ENCODE measurements at places on chromosomes 7 and 10.

DNA sequence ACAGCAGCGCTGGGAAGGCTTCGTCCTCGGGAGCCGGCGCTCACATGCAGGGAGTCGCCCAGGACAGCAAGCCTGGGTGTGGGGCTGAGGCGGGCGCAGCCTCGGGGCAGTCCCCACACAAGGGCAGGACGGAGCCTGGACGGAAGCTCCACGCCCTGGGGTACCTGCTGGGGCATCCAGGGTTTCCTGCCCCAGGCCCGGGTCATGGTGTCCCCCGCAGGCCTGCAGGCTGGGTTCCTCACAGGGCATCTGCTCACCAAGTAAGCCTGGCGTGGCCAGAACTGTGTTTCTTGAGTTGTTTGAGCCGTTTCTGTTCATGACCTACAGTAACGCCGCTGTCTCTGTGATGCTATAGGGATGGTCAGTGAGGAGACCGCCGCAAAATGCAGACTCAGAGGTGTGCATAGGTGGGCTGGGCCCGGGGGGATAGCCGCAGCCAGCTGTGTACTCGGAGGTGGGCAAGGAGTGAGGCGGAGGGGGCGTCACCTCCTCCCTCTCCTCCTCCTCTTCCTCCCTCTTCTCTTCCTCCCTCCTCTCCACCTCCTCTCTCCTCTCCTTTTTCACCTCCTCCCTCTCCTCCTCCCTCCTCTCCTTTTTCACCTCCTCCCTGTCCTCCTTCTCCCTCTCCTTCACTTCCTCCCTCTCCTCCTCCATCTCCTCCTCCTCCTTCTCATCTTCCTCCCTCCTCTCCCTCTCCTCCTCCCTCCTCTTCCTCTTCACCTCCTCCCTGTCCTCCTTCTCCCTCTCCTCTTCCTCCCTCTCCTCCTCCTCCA lies 438.9 kb downstream of the DNAJB6 start:
- DNase-seq = no peak

DNA sequence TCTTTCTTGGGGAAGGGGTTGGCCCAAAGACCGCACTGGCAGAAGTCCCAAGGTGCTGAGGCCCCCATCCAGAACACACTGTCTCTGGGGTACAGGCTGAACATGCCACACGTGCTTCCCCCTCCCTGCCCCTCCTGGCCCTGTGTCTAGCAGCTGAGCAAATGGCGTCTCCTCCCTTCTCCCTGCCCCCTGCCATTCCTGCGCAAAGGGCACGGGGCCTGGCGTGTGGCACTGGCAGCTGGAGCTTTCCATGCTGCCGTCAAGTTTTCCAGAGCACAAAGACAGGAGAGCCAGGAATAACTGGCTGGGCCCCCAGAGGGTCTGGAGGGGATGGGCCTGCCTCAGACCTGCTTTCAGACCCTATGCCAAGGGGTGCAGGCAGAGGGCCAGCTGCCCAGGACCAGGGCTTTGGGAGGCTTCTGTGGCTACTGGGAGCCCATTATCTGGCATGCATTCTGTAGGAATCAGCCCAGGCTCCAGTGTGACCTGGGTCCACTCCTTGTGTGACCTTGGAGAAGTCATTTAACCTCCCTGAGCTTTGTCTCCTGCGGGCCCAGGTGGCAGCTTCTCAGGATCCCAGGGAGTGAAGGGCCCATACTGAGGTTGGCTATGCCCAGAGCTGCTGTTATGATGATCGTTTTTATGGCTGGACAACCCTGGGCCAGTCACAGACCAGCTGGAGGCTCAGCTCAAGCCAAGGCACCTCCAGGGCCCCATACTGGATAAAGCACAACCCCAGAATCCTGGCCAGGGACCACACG lies 710 bp upstream of the LDB3 start:
- no peak for DNase-seq

DNA sequence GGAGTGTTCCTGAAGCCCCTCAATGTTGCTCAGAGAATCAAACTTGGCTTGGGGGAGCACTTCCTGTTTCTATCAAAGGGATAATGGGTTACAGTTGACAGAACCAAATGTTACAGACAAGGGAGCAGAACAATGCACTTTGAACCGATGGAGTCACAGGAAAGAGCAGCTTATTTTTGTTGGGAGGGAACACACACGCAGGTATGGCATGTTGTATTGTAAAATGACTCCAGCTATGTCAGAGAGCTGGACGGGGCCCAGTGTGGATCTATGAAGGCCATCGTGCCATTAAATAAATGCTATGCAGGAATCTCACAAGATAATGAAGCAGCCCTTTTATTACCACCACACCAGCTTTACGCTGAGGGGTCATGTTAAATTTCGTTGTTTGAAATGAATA lies 35.1 kb downstream of the RHOBTB1 start:
- no peak for DNase-seq

- DNase-seq = no peak
Measured at GRCh38 chr7:107854989-107855388, 36.0 kb upstream of the DLD start.

GRCh38 chr7:78055001-78055573 lies 256.5 kb downstream of the PHTF2 start:
- DNase-seq = no peak

GRCh38 chr7:69367780-69368179 lies 230.5 kb upstream of the AUTS2 start:
- DNase-seq = no peak

DNA sequence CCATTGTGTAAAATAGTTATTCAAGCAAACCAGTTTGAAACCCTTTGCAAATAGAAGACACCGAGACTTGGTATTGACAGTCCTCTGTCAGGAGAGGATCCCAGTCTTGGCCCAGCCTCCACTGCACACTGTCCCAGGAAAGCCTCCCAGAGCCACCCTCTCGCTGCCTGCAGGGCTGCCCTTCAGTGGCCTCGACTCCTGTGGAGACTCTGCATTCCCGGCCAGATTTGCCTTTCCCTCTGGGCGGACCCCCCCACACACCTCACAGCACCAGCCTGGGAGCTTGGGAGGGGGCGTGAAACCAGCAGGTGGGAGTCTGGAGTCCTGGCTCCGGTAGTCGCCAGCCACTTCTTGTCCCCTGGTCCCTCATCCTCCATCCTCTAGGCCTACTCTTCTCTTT lies 48.7 kb downstream of the GRK5 start:
- no peak for DNase-seq

DNA sequence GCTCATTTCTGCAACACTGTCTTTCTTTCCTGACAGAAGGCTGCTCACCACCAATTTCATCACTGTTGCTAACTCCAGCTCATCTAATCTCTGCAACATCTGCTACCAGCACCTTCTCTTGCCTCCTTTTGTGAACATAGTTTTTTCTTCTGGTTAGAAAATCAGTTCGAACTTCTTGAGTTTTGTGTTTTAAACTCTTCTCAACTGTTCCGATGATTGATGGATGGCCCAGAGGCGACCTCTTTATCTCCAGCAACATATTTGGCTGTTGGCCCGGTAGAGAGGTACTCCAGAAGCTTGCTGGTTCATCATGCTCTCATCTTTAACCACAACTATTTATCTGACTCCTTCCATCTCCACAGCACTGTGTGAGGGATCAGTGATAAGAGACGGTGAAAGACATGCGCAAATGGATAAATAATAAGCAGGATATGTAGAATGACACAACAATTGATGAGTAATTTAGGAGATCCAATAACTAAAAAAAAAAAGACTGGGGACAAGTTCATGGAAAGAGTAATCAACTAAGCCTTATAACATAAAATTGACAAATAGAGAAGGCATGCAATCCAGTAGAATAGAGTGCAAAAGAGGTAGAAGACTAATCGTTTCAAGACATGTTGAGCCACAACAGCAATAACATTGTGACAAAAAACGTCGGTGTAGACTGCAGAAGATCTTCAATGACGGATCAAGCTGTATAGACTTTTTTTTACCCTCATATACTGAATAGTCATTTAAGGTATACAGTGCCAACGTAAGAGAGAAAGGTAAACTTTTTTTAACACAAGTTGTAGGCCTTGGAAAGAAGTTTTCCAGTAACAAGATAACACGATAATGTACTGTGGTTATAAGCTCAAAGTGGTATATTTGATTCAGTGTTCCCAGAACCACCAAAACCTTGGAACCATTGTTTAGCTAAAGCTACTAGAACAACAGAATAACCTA lies 152.2 kb downstream of the CRPPA start:
- DNase-seq = no peak

GRCh38 chr7:66542528-66543269 lies 86.0 kb upstream of the KCTD7 start:
- no peak for DNase-seq
